ENCODE measurements at places on chromosomes 5 and 9. TPM values are rescaled to one million over a fixed set of nuclear protein-coding genes. Genes with fewer than 3 reads are reported as not detected.

DNA sequence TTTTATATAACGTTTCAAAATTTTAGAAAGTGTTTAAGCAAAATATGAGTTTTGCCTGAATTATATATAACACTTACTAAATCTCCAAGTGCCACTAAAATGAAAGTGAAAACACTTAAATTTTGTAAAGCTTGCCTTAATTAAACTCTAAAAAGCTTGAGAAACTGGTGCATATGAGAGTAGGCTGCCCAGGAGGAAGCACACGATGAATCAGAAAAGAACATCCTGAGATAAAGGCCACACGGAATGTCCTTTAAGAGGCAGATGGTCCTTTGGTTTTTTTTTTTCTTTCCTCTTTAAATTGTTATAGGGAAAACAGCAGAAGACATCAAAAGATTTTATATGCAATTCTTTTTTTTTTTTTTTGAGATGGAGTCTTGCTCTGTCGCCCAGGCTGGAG is 60.3 kb downstream of the HABP4 start:
- no peak for DNase-seq

DNA sequence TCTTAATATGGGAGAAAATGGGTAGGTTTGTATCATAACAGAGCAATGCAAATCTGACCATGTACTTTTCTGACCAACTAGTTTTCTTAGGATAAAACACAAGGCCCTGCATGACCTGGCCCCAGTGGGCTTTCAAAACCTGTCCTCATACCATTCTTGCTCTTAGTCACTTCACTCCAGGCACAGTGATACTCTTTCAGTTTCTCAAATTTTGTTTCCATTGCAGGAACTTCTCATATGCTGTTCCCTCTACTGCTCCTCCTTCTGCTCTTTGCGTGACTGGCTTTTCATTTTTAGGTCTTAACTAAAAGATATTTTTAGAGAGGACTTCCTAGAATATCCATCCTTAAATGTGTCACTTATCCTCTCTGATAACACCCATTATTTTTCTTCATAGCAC is 112.4 kb downstream of the INIP start:
- DNase-seq = peak; percentile 4

- DNase-seq = no peak
Observed at GRCh38 chr5:57097526-57097925, 76.3 kb upstream of the GPBP1 start.

DNA sequence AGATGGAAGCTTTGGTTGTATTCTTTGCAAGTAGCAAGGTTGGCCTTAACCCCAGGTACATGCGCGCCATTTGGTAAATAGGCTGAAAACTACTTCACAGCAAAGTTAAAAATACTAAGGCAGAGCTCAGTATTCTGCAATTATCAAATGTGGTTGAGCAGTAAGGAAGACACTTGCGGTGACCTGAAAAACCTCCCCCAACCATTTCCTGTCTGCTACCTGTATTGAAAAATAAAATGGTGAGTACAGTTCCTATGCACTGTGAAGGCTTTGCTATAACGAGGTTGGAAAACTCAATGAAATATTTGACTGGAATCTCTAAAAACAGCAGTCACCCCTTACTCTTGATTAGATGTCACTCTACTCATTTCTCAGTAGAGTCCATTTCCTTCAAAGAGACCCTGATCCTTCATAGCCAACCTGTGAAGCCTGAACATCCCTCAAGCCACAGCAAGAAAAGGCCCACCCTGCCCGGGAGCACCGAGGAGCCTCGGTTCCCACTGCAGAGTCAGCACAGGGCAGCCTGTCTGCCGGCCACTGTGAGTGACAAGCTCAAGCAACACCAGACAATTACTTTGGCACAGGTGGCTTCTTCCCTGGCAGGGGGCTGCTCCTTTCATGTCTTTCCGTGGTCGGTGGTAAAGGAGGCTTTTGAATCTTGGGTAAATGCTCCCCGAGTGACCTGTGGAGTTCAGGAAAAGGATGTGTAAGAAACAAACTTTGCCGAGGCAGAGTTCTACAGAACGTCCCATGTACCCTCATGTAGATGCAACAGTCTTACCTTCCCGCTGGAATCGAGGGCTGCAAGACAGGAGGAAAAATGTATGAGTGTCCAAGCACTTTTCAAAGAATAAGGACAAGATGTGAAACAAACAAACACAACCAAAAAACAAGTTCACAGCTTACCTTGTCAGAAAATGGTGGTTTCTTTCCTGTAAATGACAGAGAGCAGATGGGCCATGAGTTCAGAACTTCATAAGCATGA is 29.6 kb downstream of the C5orf58 start:
- DNase-seq = peak; percentile 60

Gene GABRP
- not detected for total RNA-seq

GRCh38 chr5:149382517-149383220 is 3.6 kb upstream of the IL17B start:
- no peak for DNase-seq

Gene ASPN
- not detected for total RNA-seq

Gene LCN1
- total RNA-seq = not detected

Gene KIAA1958
- 14.9 TPM for total RNA-seq

- no peak for DNase-seq
Observed at GRCh38 chr5:59460368-59461153, 433.0 kb downstream of the PDE4D start.

DNA sequence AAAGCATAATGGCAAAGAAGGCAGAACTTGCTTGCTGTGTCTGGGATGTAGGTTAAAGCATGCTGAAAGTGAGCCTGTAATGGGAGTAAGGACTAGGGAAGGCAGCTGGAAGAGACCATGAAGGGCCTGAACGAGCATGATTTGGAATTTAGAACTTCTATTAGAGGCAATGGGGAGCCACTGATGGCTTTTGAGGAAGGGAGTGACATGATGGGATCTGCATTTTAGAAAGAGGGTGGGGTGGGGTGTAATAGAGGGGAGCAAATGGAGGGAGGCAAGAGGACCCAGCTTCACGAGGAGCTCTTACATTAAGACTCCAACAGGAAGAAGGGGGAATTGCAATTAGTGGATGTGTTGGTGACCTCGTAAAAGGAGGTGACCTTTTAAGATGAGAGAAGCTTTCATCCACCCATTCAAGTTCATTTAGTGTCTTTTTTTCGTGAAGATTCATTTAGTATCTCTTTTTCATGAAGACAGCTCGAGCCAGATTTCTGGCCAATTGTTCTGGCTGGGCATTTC is 13.6 kb upstream of the GABRP start:
- DNase-seq = no peak

GRCh38 chr5:147693233-147693632 is 89.3 kb downstream of the JAKMIP2 start:
- DNase-seq = no peak

- no peak for DNase-seq
Observed at GRCh38 chr9:115553060-115553773, 435.3 kb upstream of the TNC start.

DNA sequence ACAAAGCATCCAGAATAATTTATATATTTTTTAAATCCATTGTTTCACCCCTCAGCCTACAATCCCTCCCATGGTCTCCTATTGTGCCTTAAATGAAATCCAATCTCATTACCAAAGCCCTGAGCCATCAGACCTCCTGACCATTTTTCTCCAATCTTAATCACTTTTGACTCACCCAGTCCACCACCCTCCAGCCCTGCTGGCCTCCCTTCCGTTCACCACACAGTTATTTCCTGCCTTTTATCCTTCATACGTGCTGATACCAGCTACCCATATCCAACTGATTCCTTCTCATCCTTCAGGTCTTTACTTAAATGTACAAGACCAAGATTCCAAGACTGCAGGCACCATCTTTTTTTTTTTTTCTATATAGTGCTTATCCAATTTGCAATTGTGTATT is 1026.7 kb upstream of the DMAC1 start:
- no peak for DNase-seq

GRCh38 chr9:13331320-13331719 is 51.8 kb upstream of the MPDZ start:
- no peak for DNase-seq

- no peak for DNase-seq
Observed at GRCh38 chr9:134196911-134197310, 32.5 kb upstream of the RNU6ATAC start.

- no peak for DNase-seq
Observed at GRCh38 chr9:132447346-132447745, 37.3 kb downstream of the CFAP77 start.

DNA sequence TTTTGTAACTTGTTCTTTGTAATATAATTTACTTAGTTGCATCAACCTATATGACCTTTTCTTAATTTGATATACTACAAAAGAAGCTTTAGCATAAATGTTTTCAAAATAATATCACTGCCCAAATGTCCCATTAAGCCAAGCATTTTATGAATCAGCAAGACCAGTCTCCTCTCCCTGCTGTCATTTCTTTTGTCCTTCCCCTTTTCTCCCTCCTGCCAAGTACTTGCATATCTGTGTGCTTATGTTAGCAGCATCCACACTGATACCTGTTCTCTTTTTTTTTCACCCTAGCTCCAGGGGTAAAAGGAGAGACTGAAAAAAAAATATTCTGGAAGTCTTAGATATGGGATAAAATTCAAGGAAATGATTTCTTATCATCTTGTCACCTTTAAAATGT is 69.7 kb downstream of the ZSWIM6 start:
- DNase-seq = no peak

Gene PCDHB2
- not detected for total RNA-seq

Gene HTR4
- total RNA-seq = not detected

- DNase-seq = peak; percentile 46
Observed at GRCh38 chr9:6645355-6646292, at the start of gene GLDC. Gene GLDC (minus strand): TSS chr9:6645729. CDS start chr9:6645499, 230 bp downstream.

DNA sequence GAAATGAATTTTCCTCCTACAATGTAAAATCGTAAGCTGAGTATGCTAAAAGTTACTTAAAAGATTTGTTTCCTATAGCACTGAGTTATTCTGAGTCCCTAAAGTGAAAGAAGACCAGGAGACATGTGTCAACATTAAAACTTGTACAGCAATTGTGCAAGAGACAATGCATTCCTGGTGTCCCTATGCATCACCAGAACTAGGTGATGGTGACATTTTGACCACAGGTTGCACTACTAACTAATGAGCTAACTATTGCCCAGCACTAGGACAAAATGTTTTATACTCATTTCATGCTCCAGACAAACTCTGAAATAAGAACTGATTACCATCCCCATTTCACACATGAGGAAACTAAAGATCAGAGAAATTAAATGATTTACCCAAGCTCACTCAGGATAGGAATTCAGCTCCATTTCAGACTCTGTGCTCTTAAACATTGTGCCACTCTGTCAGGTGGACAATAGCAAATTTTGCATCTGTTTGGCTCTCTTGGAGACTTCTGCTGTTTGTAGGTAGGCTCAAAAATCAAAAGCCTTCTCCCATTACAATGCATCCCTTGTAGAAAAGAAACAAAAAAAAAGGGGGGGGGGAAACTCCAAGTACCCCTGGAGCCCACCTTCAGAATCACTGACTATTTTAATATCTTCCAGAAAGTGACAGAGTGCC is 269.2 kb downstream of the ACTL7B start:
- no peak for DNase-seq

- no peak for DNase-seq
Observed at GRCh38 chr9:88814577-88814976, 176.7 kb upstream of the S1PR3 start.

Data from activated CD8-positive, alpha-beta T cell treated with anti-CD3 and anti-CD28 coated beads for 36 hours (primary cell).